ENCODE measurements at places on chromosomes 16 and 17. TPM values are rescaled to one million over a fixed set of nuclear protein-coding genes. Genes with fewer than 3 reads are reported as not detected.

CCL4L2 gene
- not detected for total RNA-seq

KRTAP1-1 gene
- total RNA-seq = not detected

MARVELD3 gene
- total RNA-seq = not detected

TNP2 gene
- not detected for total RNA-seq

PRSS53 gene
- total RNA-seq = 2.8 TPM

RRN3 gene
- total RNA-seq = 26.1 TPM

ACSF2 gene
- total RNA-seq = 273 TPM

SSTR5 gene
- total RNA-seq = not detected

EARS2 gene
- total RNA-seq = 22.6 TPM

C16orf89 gene
- total RNA-seq = 1.6 TPM

PRSS27 gene
- 1.3 TPM for total RNA-seq

SOST gene
- 0.09 TPM for total RNA-seq

ST6GALNAC1 gene
- total RNA-seq = not detected

SAMD14 gene
- total RNA-seq = 1.6 TPM

SCNN1G gene
- not detected for total RNA-seq
